ENCODE measurements at places on chromosomes 1 and 21. TPM values are rescaled to one million over a fixed set of nuclear protein-coding genes. Genes with fewer than 3 reads are reported as not detected.

DNA sequence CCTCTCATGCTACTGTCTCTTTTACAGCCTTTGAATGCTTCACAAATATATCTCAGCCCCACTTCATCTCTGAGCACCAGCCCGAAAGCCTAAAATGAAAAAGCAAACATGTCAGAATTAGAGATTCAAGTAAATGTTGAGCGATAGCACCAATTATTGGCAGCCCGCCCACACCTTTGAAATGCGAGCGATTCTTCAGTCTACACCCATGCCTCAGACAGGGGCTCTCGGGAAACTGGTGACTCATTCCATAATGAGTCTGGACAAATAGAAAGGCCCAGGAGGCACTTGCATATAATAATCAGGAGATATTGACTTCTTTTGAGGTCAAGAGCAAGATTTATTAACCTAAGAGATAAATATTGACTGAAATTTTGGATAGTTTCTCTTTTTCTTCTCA lies 487.3 kb upstream of the PTBP2 start:
- DNase-seq = no peak

DNA sequence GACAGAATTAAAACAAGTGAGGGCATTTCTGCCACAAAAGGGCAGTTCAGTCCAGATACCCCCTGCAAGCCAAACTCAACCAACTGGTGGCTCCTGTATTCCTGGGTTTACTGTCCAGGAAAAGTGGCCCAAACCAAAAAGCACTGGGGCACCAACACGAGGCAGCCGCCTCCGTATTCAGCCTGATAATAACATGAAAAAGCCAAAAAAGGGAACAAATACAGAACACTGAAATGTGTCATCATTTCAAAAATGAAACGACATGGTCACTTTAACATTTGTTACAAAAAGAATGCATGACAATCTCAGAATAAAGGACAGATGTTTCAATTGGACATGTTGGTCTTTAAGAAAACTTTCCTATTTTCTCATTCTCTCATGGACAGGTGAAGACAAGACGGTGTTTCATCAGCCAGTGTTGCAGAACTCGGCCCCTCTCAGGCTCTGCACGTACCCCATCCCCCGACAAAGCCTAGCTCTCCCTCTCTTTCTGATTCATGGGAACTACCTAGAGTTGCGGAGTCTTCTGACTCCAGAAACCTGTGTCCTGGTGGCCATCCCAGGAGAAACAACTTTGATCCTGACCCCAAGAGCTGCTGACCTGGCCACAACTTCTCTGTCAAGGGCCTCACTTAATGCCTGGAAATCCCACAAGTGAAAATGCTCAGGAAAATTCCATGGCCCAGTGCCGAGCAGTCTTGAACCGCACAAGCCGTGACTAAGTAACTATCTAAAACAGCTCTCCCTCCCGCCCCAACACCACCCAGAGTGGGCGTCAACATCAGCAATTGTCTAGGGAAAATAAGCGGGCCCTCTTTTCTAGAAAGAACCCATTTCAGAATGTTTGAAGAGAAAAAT lies 27.1 kb downstream of the ZBTB17 start:
- DNase-seq = no peak

GRCh38 chr1:64000021-64000420 lies 203.4 kb upstream of the UBE2U start:
- DNase-seq = no peak

GRCh38 chr1:48920851-48921250 lies 144.2 kb upstream of the BEND5 start:
- no peak for DNase-seq

DNA sequence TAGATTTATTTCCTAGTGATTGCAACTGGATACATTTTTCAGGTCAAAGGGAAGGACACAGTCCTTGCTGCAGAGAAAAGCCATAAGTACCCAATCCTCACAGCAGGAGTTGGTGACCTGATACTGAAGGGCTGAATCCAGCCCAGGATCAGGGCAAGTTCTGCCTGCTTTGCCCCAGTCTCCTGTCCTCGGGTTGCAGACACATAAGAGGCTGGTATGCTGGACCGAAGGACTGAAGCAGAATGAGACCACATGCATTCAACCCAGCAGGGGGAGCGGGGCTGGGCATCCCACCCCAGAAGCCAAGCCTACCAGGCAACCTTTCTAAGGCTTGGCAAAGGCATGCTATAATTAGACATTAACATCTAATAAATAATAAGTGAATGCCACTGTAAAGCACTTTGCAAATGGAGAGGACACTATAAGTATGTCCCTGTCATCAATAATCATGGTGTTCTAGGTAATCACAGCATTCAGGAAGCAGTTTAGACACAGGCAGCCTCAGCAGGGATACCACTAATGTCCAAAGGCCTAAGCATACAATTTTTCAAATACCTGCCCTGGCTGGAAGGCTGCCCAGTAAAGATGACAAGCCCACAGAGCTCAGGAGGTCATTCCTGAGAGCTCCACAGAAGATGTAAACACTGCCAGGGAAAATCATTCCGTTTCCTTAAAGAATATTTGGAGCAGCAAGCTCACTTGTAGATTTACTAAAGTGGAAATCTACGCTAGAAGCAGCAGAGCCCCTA lies 47.6 kb downstream of the KRTAP19-8 start:
- no peak for DNase-seq

GRCh38 chr1:65083263-65083896 lies 64.6 kb upstream of the AK4 start:
- DNase-seq = no peak

DNA sequence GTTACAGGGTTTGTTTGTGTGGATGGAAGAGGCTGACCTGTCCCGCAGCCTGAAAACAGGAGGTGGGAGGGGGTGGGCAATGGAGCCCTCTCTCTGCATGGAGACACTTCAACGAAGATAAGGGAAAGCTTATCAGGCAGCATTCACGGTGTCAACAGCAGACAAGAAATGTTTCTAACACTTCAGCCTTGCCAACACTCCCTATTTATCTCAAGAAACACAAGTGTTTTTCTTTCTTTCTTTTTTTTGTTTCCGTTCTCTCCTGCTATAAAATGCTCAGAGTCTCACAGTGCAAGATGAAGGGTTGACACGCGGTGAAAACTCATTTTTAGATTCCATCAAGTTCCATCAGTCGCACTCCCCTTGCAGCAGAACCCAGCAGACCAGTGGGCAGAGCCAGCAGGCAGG lies 594.4 kb downstream of the MATN1 start:
- no peak for DNase-seq

DNA sequence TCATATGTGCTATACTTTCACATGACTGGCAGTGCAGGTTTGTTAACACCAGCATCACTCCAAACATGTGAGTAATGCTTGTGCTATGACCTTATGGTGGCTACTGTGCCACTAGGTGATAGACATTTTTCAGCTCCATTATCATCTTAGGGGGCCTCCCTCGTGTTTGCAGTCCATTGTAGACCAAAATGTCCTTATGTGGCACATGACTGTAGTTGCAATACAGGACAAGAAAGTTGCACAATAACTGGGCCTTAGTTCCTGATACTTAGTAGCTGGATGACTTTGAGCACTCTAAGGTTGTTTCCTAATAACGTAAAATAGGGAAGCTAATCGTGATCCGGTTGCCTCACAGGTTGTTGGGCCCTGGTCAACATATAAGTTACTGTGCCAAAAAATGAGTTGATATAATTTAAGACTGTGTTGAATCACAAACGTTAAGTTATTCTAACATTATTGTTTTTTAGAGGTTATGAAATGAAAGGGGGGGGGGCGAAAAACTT lies 511 bp upstream of the SNX27 start:
- DNase-seq = no peak

GRCh38 chr1:24850328-24850920 lies 79.7 kb downstream of the RUNX3 start:
- no peak for DNase-seq

The MSH4 gene
- total RNA-seq = 0.68 TPM

The NR1I3 gene
- not detected for total RNA-seq
